ENCODE measurements at places on chromosomes 12 and 14. TPM values are rescaled to one million over a fixed set of nuclear protein-coding genes. Genes with fewer than 3 reads are reported as not detected.

GRCh38 chr12:67220065-67220464 lies 49.1 kb upstream of the CAND1 start:
- peaks cover 8% of the 10 kb centered on the region for H3K27me3 ChIP-seq
- H3K4me1 ChIP-seq, result no peaks in the 10 kb centered on the region
- H3K36me3 ChIP-seq, result no peaks in the 10 kb centered on the region
- no peak for DNase-seq

DNA sequence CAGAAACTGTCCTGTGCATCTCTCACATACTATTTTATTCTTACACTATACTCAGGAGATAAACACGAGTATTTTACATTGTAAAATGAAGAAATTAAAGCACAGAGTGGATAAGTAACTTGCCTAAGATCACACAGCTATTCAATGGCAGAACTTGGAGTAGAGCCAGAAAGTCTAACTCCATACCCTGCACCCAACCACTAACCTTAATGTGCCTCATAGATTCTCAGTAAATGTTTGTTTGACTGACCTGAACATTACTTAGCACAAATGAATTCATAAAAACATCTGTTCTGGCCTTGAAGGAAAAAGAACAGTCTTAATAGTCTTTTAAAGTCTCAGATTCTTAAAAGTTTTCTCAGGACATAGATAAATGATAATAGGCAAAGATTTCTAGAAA lies 83.5 kb upstream of the OVCH1 start:
- no peak overlapping the region for H3K4me3 ChIP-seq
- no peak overlapping the region for H3K27ac ChIP-seq
- DNase-seq, result no peak
- H3K27me3 ChIP-seq, result no peaks in the 10 kb centered on the region
- H3K4me1 ChIP-seq, result no peaks in the 10 kb centered on the region
- H3K36me3 ChIP-seq, result no peaks in the 10 kb centered on the region

GRCh38 chr14:60670989-60671388 lies 21.7 kb upstream of the SIX1 start:
- H3K36me3 ChIP-seq, result no peaks in the 10 kb centered on the region
- DNase-seq, result no peak
- H3K27ac ChIP-seq, result no peak overlapping the region
- no peaks in the 10 kb centered on the region for H3K4me1 ChIP-seq

DNA sequence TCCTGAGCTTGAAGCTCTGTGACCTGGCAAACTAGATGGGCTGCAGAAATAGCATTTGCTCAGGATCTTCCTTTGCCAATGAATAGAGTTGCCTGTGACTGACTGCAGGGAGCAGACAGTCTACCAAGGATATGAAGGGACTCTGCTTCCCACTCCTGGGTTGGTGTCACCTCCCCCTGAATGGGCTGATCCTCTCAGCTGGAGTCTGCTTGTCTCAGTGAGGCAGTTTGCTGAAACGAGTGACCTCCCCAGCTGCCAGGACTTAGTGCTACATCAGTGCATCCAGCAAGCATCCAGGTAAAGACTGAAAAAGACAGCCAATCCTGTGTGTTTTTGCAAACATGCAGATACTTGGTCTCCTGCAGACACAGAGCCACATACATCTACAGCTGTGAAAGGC lies 28.5 kb downstream of the PAH start:
- H3K27me3 ChIP-seq, result no peaks in the 10 kb centered on the region
- H3K4me3 ChIP-seq, result no peak overlapping the region
- no peak overlapping the region for H3K27ac ChIP-seq
- H3K36me3 ChIP-seq, result no peaks in the 10 kb centered on the region

GRCh38 chr12:94551810-94552209 lies 92.1 kb upstream of the CEP83 start:
- H3K27ac ChIP-seq, result no peak overlapping the region
- H3K36me3 ChIP-seq, result no peaks in the 10 kb centered on the region
- no peak for DNase-seq
- H3K4me3 ChIP-seq, result no peak overlapping the region
- H3K4me1 ChIP-seq, result no peaks in the 10 kb centered on the region

GRCh38 chr14:97198813-97199212 lies 401.6 kb downstream of the VRK1 start:
- H3K36me3 ChIP-seq, result no peaks in the 10 kb centered on the region
- no peak overlapping the region for H3K4me3 ChIP-seq
- H3K4me1 ChIP-seq, result peaks cover 2% of the 10 kb centered on the region

DNA sequence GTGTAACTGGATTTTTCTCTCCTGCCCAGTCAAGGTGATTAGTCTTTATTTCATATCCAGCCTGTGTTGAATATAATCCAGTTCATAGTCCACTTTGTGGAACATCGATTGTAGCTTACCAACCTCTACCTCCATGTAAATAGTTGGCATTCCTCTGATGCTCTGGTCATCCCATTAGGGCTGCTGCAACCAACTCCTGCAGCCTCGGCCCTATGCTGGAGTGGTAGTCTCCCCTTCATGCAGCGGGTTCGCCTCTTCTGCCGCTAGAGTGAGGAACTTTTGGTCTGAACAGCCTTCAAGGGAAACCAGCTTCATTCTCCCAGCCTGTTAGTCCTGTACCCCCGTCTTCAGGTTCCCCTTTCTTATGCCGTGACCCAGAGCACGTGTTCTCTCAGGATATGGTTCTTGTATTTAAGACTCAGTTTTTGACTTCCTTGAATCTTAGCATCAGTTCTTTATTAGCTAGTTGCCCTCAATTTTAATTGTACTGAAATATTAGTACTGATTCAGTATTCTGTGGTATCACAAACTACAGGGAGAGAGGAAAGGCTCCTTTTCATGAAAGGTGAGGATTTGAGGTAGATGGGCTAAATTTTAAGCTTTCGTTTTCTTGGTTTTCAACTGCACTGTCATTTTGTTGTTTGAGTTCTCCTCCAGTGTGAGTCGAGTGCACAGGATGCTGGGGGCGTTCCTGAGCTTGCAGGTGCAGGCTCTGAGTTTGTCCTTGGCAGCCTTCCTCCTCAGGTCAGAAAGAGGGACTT lies 33.2 kb downstream of the ZNF664 start:
- H3K4me3 ChIP-seq, result peak overlapping the region; percentile 23
- peaks cover 30% of the 10 kb centered on the region for H3K4me1 ChIP-seq
- DNase-seq, result peak; percentile 16
- no peaks in the 10 kb centered on the region for H3K27me3 ChIP-seq
- H3K36me3 ChIP-seq, result peaks cover 27% of the 10 kb centered on the region

- H3K27ac ChIP-seq, result no peak overlapping the region
- peaks cover 23% of the 10 kb centered on the region for H3K4me1 ChIP-seq
- no peaks in the 10 kb centered on the region for H3K27me3 ChIP-seq
- peaks cover 6% of the 10 kb centered on the region for H3K36me3 ChIP-seq
- H3K4me3 ChIP-seq, result no peak overlapping the region
Measured at GRCh38 chr14:54762296-54762695, 140.3 kb downstream of the GCH1 start.

DNA sequence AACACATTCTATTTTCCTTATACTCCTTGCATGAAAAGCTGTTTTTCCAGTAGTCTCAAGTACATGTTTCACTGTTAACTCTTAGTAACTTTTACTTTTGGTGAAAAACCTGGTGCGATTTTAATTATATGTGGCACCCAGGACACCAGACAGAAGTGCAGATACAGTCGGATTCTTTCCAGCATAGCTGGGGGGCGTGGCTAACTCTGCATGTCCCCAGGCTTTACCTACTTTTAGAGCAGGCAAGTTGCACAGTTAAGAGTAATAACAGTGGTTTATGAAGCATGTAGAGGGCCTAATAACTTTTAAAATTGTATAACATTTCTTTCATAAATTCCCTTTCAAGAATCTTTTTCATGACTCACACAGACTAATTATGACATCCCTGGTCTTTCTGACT lies 70.7 kb downstream of the HSD17B6 start:
- DNase-seq, result no peak
- H3K4me1 ChIP-seq, result peaks cover 19% of the 10 kb centered on the region
- H3K36me3 ChIP-seq, result no peaks in the 10 kb centered on the region

DNA sequence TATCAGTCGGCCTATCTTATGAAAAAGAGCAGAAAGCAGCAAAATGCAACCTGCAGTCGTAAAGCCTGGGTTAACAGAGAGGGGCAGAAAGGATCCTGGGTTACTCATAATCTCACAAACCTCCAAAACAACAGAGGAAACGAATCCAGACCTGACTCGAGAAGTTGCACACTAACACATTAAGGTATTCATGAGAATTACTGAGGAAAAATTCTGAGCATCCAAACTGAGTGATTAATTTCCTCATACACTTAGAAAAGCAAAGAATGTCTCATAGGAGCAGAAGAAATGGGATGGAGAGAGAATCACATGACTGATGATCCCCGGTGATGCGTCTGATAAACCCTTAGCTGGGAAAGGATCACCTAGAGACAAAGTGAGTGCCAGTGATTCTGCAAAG lies 272.5 kb downstream of the TMEM132D start:
- no peaks in the 10 kb centered on the region for H3K4me1 ChIP-seq
- no peak for DNase-seq
- H3K27ac ChIP-seq, result no peak overlapping the region
- no peaks in the 10 kb centered on the region for H3K36me3 ChIP-seq

- H3K27ac ChIP-seq, result no peak overlapping the region
- H3K27me3 ChIP-seq, result peaks cover 21% of the 10 kb centered on the region
- no peaks in the 10 kb centered on the region for H3K4me1 ChIP-seq
Measured at GRCh38 chr12:104802208-104802607, 155.9 kb downstream of the SLC41A2 start.

- H3K4me3 ChIP-seq, result no peak overlapping the region
- no peak for DNase-seq
- H3K27ac ChIP-seq, result no peak overlapping the region
- H3K27me3 ChIP-seq, result no peaks in the 10 kb centered on the region
- H3K36me3 ChIP-seq, result no peaks in the 10 kb centered on the region
- no peaks in the 10 kb centered on the region for H3K4me1 ChIP-seq
Measured at GRCh38 chr14:45650754-45651153, 397.8 kb upstream of the MIS18BP1 start.

DNA sequence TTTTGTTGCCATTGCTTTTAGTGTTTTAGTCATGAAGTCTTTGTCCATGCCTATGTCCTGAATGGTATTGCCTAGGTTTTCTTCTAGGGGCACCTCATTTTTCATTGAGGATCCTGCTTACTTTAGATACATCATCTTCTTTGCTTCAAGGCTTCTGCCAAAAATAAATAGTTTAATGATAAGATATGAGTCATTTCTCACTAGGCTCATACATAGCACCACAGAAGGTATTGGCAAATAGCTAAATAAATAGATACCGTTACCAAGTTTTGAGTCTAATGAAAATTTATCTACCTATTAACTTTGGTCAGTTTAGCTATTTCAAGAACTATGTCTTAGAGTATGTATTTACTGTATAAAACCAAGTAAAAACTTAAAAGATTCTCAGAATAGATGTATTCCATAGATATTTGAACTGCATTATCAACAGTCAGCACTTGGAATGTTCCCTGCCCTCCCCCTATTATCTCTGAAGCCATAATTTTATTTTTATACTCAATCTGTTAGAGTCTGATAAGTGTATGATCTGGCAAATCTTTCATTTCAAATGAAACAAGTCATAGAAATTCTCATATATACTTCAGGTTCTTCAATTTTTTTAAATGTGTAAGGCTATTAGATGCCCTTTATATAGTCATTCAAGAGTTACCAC lies 310.2 kb downstream of the CCDC91 start:
- no peak overlapping the region for H3K4me3 ChIP-seq
- H3K27ac ChIP-seq, result no peak overlapping the region
- no peaks in the 10 kb centered on the region for H3K27me3 ChIP-seq
- no peaks in the 10 kb centered on the region for H3K36me3 ChIP-seq

DNA sequence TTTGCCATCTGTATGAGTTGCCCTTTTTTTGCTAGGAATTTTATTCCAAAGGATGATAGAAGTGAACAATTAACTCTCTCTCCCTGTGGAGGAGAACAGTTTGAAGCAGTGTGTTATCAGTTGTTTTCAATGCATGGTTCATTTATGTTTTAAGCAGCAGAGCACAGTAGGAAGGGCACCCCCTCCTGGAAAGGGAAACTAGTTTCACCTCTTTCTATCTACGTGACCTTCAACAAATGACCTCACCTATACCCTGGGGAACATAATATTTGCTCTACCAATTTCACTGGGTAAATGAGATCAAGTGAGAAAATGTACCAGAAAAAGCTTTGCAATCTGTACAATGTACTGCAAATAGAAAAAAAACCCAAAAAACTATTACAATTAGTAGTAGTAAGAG lies 5.4 kb upstream of the DCP1B start:
- H3K36me3 ChIP-seq, result no peaks in the 10 kb centered on the region
- H3K4me1 ChIP-seq, result peaks cover 7% of the 10 kb centered on the region
- DNase-seq, result no peak
- peaks cover 20% of the 10 kb centered on the region for H3K27me3 ChIP-seq
- H3K27ac ChIP-seq, result no peak overlapping the region
- no peak overlapping the region for H3K4me3 ChIP-seq

DNA sequence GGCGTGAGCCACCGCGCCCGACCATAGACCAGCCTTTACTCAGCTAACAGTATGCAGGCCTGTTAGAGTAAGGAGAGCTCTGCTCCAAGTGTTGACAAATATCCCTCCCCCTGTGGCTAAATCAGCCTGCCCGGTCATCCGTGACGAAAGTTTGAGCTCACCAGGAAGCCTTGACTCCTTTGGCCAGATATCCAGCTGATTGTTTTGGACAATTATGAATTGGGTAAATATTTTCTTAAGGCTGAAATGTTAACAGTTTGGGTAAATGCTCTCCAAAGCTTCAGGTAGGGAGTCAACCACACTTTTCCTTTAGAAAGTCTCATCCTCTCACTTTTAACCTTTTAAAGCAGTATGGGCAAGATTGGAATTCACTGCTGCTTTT lies 157.9 kb downstream of the PAWR start:
- no peak for DNase-seq
- no peak overlapping the region for H3K27ac ChIP-seq
- H3K36me3 ChIP-seq, result no peaks in the 10 kb centered on the region
- H3K4me3 ChIP-seq, result no peak overlapping the region

ZDHHC22 gene
- not detected for total RNA-seq

FGF23 gene
- total RNA-seq, result not detected

NXPH4 gene
- 0.82 TPM for total RNA-seq

PELI2 gene
- total RNA-seq, result 2.8 TPM

SIRT4 gene
- 2.2 TPM for total RNA-seq

MUCL1 gene
- not detected for total RNA-seq

FRS2 gene
- total RNA-seq, result 10.8 TPM

DNAJC22 gene
- not detected for total RNA-seq

SLC17A8 gene
- total RNA-seq, result not detected

HOXC5 gene
- total RNA-seq, result not detected

Measured in activated T-helper 2 cell treated with anti-CD3 and anti-CD28 coated beads, Interferon-gamma antibody, Interleukin-2, Interleukin-4, amounts not matched to agents 10 μg/mL and 5 μg/mL and 100 μg/mL, durations not matched to agents 14 hours and 24 hours and 36 hours (primary cell).